Dermis microvascular lymphatic vessel endothelial cell (primary cell): ENCODE measurements at places on chromosomes 12 and 14. TPM values are rescaled to one million over a fixed set of nuclear protein-coding genes. Genes with fewer than 3 reads are reported as not detected.

SIX4 gene
- total RNA-seq, result 0.51 TPM in 2 replicates

ANO2 gene
- total RNA-seq, result 16.0 and 29.7 TPM in 2 replicates

HRK gene
- total RNA-seq, result not detected in 2 replicates

CD69 gene
- 0.39 and 1.3 TPM in 2 replicates for total RNA-seq

SAMD15 gene
- 0.38 and 1.0 TPM in 2 replicates for total RNA-seq

METTL25 gene
- total RNA-seq, result 8.9 and 10.1 TPM in 2 replicates

FAM90A1 gene
- total RNA-seq, result not detected in 2 replicates

ZFYVE21 gene
- total RNA-seq, result 58.0 and 101 TPM in 2 replicates

USP44 gene
- 3.1 and 4.2 TPM in 2 replicates for total RNA-seq
